ELF-1 (cell line): ENCODE measurements at places on chromosomes 16 and 17.

GRCh38 chr17:52384695-52385094 lies 226.2 kb upstream of the CA10 start:
- no peak for DNase-seq

DNA sequence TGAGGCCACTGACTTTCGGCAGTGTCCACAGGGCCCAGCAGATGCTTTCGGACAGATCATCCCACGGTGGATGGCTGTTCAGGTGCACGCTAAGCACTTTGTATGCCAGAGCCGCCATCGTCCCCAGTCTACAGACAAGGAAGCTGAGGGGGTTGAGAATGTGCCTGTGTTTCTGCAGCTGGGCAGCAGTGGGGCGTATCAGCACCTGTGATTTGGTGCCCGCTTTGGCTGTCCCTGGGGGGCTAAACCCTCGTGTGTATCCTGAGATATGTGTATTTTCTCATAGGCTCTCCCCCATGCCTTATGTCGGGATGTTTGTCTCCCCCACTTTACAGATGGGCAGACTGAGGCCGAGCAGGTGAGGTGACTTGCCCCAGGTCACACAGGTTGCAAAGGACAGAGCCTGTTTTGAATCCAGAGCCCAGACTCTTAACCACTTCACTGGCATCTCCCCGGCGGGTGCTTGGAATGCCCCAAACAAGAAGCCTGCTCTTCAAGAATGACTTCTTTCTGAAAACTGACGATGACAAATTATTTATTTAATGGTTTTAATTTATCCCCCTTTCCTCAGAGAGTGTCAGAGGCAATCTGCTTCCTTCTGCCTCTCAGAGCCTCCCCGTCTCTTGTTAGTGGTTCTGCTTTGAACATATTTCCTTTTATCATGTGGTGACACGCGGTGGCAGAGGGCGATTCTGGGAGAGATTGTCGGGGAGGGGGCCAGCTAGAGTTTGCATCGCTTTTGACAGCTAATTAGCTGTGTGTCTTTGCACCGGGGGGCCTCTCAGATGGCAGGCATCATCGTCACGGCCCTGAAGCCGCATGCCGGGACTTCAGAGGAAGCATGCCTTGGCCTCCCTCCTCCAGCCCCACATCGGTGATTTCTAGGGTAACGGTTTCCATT lies 149.6 kb upstream of the CIBAR2 start:
- DNase-seq, result no peak

DNA sequence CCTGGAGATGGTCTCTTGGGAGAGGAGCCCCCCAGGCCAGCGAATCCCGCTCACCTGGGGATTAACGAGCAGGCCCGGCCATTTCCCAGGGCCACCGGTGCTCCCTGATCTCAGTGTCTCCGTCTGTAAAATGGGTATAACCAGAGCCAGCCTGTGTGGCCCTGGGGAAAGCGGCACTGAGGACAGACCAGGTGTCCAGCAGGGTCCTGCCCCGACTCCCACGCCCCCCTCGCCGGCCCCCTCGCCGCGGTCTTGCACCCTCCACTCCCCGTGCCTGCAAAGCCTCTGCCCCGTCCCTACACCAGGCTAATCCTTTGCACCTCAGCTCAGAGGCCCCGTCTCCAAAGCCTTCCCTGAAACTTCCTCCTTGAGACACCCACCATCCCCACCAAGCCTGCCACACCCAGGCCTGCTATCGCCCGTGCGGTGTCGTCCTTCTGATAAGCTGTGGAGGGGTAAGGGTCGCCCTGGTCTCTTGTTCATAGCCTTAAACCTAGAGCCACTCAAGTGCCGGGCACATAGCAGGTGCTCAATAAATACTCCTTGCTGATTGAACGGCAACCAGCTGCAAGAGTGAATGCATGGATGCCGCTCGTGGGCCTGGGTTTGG lies 259.1 kb downstream of the C16orf95 start:
- no peak for DNase-seq

DNA sequence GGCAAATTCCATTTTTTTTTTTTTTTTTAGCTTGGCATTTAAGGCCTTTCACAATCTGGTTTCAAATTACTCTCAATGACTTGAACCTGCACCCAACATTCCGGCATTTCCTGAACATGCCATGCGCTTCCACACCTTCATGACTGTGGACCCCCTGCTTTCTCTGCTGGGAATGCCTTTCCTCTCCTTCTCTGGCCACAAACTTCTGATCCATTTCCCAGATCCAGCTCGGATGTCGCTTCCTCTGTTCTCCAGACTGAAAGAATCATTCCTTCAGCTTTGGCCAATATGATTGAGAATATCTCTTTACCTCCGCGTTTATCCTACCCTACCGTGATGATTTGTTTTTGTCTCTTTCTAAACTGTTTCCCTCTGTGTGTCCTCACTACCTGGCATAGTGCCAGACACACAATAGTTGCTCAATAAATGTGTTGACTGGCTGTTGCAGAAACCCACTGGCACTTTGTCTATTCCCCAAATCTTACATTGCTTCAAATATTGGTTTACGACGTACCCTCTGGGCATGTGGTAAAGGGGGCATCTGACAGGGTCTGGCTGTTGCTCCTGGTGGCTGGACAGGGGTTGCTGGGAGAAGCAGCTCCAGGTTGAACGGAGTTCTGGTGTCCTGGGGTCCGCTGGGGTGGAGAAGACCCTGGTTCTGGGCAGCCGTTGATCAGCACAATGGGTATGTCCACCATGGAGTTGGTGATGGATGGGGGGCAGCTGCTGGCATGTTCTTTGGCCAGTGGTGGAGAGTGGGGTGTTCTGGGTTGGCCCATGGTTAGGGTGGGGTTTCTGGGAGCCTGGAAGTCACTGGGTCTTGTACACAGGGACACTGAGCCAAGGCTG lies 14.7 kb downstream of the TNS4 start:
- DNase-seq, result no peak

GRCh38 chr17:12227547-12227946 lies 206.9 kb downstream of the MAP2K4 start:
- no peak for DNase-seq

DNA sequence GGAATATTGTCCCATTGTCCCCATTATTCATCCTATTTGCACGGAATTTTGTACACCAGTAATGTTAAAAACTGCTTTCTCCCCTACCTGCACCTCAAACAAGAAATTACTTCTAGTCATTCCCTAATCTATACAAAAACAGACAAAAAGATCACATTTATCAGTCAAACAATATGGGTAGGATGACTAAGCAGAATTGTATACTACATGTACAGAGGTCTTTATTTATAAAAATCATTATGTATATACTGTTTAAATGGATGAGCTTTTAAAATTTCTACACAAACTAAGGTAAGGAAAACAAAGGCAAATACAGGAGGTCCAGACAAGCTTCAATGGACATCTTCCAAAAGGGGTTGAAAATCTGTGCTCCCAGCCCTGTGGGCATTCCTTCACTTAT lies 137.7 kb downstream of the CEP112 start:
- no peak for DNase-seq

GRCh38 chr16:62408760-62409159 lies 372.5 kb upstream of the CDH8 start:
- peak; percentile 8 for DNase-seq

GRCh38 chr17:72656130-72656763 lies 436.2 kb downstream of the SLC39A11 start:
- peak; percentile 49 for DNase-seq

- DNase-seq, result peak; percentile 97
These were observed 12.4 kb upstream of the CACNG4 start for GRCh38 chr17:66952031-66952524.

GRCh38 chr16:31695667-31696066 lies 168.0 kb downstream of the AHSP start:
- no peak for DNase-seq

DNA sequence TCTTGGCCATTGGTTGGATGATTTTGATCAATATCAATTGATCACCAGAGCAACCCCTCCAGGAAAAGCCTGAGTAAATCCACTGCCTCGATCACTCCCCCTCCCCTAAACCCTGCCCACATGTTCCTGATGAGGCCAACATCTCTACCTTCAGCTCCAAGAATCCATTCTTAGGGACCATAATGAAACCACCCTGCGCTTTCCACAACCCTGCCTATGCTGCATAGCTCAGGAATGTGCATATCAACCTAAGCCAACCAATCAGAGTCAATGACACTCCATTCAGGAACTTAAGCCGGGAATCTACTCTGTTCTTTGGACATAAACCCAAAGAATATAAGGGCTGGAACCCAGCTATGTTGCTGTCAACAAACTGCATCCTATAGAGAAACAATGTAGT lies 86.3 kb downstream of the MYH11 start:
- no peak for DNase-seq

GRCh38 chr16:27407133-27407532 lies 5.2 kb downstream of the IL21R start:
- no peak for DNase-seq

DNA sequence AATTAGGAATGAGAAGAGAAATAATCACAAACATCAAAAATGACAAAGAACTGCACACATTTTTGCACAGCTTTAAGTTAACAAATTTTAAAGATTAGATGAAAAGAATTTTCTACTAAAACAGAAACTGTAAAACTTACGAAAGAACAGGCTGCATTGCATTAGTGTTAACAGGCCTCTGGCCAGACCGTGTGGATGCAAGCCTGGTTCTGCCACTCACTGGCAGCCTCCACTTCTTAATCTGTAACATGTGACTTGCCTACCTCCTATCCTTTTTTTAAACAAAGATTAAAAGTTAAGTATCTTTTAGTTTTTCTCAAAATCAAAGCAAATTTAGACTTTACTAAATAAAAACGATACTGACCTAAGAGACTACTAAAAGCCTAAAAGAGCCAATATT lies 37.5 kb downstream of the CREBBP start:
- no peak for DNase-seq

- DNase-seq, result peak; percentile 89
These were observed 23.4 kb upstream of the MPRIP start for GRCh38 chr17:17018612-17019429.

- DNase-seq, result no peak
These were observed 19.8 kb downstream of the SLC4A1 start for GRCh38 chr17:44247876-44248736.

GRCh38 chr17:48952904-48953303 lies 8.3 kb upstream of the SNF8 start:
- DNase-seq, result no peak

GRCh38 chr17:12580640-12581039 lies 85.0 kb upstream of the MYOCD start:
- DNase-seq, result peak; percentile 6

DNA sequence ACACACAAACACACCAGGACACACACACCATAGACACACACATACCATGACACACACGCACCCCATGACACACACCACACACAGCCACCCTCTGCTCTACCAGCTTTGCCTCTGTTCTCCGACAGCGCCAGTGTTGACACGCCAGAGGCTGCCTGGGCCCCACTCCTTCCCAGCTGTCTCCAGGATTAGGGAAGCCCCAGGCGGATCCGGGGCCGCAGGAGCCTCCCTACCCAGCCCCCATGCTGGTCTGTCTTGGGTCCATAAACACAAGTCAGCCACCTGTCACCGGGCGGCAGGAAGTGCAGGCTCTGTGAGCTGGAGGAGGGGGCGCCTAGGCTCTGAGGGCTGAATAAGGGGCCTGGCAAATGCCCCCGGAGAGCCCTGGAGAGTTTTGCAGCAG lies 10.5 kb downstream of the TBC1D16 start:
- DNase-seq, result peak; percentile 92

- DNase-seq, result no peak
These were observed 9.2 kb downstream of the ZDHHC7 start for GRCh38 chr16:85002099-85002541.

DNA sequence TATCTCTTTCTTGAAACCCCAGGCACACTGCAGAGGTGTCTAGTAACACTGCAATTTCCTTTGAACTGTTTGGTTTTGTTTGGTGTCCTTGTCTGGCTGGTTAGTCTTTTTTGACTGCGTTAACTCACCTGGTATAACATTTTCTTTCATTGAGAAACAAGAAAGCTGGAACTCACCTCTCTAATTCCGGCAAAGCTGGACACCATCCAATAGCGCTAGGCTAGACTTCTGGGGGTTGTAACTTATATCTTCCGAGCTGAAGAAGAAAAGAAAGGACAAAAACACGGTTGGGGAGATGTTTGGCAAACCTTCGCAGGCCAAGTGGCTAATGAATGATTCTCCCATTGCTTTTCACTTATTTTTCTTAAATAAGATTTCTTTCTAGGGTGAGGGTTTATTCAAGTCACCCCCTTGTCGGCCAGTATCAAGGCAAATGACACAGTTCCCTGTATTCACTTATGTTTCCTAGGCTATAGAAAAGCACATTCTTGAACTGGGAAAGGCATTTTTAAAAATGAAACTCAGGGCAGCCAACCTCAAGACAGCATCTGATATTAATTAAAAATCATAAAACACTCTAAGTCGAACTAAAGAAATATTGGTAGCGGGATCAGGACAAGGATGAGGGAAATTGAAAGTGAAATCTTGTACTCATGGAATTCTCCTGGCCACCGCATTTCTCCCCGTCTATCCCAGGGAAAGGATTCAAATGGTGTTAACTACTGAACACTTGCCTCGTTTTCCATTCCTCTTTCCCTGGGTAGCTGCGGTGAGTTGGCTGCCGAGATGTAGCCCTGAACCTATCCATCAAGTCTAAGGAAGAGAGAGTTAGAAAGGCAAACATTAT lies 95.9 kb upstream of the ZFHX3 start:
- no peak for DNase-seq
